ENCODE measurements at places on chromosomes 16 and 17.

DNA sequence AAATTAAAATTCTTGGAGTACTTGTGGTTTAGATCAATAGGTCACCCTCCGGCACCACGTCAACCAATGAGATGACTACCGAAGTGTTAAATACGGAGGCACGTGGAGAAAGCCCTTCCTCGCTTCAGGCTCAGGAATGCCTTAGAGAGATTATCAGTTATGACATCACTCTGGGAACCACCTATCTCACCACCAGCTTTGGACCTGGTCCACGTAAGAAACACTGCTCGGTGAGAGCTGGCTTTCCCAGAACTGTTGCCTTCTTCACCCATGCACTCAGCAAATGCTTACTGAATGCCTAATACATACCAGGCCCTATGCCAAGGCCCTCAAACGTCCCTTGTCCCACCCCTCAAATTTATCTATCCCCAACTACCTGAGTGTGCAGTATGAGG lies 71.3 kb downstream of the SMG6 start:
- no peak for DNase-seq

- DNase-seq: no peak
Measured at GRCh38 chr17:6471531-6472465, 27.5 kb downstream of the PIMREG start.

- no peak for DNase-seq
Measured at GRCh38 chr17:42337442-42337841, 49.1 kb downstream of the STAT5A start.

DNA sequence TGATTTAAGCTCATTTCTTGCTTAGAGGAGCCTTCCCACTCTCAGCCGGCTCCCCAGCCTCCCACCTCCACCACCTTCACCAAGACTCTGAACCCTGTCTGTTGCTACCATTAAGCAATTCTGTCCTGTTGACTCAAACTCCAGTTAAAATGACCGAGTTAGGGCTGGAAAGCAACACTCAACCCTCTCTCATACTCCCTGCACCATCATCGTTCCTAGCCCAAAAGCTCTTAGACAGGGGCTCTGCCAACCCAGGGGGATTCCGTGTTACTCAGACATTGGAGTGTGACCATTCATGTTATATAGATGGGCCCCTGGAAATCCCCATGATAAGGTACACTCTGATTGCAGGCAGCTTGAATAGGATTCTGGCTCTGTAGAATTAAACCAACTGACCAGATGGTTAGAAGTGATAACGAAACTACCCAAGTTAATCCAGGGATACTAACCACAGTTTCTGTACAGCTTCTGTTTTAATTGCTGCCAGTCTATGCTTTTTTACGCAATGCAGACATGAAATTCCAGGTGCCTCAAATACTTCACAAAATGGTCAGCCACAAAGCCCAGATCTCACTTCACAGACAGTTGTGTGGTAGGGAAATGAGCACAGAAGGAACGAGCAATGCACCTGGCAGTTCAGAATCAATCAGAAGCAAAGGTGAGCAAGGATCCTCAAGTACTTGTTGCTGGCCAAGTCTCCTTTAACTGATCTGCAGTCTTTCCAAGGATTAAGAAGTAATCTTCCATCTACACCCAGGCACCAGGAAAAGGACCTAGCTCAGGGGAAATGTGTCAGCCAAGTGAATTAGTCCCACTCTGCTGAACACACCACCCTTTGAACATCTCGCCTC lies 2.1 kb downstream of the SSTR2 start:
- DNase-seq: no peak
